SK-N-DZ (cell line): ENCODE measurements at places on chromosomes 12 and 14.
A peak's percentile ranks its signal among the peaks of the same experiment; 100 is the strongest.

DNA sequence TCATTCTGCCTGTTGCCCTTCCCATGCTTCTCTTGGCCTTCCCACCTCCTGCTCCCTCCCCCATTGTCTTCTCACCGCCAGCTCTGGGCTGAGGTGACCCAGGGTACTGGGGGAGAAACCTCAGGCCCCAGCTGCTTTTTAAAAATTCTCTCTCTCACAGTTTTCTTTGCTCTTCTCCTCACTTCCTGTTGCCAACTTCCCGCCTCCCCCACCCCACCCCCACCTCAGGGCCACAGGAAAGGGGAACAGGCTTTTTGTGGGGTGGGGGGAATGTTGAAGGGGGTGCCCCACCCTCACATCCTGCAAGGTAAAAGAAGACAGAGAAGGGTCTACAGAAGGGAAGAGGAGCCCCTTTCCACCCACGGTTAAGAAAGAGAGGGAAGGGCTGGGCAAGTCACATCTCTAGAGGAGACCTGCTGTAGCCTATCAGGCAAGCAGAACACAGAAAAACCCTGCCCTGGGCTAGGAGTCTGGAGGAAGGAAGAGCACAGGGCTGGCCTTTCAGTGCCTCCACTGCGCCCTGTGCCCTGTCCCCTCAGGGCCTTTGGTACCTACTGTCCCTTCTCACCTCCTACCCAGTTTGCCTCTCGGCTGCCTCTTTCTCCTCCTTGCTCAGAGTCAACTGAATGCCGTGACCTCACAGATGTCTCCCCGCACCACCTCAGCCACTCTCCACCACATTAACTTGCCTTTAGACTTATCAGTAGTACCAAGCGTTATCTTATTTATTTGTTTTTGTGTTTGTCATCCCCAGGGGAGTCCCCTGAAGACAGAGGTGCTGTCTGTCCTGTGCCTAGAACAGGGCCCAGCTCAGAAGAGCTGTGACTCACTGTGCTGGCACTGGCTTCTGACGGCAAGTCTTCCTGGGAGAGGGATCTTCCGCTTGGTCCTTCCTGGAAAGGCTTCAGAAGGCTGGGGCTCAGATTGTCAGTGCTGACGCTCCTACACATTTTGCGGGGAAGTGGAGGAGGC is 1.7 kb downstream of the ARHGAP9 start:
- no peak for DNase-seq

DNA sequence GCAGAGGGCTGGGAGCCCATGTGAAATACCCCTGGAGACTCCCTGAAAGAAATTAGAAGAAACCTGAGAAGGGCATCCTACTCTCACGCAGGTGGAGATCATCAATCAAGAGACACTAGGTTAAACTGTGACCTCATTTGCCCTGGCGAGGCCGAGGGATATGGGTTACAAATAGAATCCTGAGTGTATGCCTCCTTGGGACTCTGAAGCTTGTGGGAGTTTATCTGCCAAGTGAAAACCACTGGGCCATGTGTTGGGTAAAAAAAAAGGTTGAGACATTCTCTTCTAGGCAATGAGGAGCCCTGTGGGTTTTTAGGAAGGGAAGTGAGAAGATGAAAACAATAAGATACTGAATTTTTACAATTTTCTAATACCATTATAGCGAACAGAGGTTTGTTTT is 160.7 kb upstream of the ARID2 start:
- DNase-seq: no peak

GRCh38 chr12:53219956-53220693 is 11.9 kb downstream of the RARG start:
- DNase-seq: no peak

DNA sequence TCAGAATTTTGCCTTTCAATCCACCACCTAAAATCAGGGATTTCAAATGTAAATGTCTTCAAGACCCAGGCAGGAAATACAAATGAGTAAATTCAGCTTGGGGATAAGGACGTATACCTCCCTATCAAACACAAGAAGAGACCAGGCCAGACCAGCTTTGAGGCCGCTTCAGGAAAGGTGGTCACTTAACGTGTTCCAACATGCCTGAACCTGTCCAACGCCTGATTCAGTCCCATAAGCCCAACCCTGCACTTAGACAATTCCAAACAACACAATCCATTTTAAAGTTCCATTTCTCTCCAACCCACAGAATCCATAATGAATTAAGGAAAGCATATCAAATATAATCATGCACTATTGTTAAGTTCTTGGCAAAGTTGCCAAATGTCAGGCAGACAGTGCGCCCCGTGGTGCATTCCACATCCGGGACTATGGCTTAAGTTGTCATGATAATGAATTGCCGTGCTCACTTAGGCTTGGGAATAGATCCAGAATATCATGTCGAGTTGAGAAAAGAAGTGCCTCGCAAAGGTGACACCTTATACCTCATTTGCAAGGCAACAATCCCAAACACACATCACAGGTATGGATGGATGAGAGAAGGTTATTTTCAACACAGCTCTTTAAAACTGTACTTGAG is 35.5 kb downstream of the CCDC60 start:
- DNase-seq: no peak

DNA sequence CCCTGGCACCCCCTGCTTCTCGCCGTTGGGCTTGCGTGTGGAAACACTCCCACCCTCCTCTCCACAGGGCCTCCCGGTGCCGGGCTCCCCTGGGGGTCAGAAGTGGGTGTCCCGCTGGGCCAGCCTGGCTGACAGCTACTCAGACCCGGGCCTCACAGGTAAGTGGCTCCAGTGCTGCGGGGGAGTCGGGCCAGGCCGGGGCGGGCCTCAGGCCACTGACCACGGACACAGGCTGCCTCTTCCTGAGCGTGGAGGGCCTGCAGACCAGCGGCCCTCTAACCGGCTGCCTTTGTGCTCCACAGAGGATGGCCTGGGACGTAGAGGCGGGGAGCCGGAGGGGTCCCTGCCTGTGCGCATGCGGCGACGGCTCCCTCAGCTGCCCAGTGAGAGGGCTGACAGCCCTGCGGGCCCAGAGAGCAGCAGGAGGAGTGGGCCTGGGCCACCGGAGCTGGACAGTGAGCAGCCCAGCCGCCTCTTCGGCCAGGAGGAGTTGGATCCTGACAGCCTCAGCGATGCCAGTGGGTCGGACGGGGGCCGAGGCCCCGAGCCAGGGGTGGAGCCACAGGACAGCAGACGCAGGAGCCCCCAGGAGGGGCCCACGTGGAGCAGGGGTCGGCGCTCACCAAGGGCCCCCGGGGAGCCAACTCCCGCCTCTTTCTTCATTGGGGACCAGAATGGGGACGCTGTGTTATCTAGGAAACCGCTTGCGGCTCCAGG is 21.1 kb downstream of the CEP170B start:
- DNase-seq: no peak

DNA sequence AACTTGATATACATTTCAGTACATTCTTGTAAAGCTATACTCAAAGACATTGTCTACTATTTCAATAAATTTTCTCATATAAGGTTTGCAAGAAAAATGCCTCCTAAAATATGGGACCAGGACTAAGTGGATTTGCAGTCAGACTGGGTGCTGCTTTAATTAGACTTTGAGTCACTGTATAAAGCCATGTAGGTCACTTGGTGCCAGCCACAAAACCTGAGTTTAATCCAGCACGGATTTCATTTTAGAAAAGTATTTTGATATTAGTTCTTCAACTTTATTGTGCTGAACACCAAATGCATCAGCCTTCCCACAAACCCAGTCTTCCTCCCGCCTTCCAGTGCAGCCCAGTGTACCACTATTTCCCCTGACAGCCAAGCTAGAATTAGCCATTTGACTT is 9.9 kb upstream of the NID2 start:
- DNase-seq: no peak

- DNase-seq: no peak
These were observed 1.4 kb downstream of the TPH2 start for GRCh38 chr12:71940068-71940467.

DNA sequence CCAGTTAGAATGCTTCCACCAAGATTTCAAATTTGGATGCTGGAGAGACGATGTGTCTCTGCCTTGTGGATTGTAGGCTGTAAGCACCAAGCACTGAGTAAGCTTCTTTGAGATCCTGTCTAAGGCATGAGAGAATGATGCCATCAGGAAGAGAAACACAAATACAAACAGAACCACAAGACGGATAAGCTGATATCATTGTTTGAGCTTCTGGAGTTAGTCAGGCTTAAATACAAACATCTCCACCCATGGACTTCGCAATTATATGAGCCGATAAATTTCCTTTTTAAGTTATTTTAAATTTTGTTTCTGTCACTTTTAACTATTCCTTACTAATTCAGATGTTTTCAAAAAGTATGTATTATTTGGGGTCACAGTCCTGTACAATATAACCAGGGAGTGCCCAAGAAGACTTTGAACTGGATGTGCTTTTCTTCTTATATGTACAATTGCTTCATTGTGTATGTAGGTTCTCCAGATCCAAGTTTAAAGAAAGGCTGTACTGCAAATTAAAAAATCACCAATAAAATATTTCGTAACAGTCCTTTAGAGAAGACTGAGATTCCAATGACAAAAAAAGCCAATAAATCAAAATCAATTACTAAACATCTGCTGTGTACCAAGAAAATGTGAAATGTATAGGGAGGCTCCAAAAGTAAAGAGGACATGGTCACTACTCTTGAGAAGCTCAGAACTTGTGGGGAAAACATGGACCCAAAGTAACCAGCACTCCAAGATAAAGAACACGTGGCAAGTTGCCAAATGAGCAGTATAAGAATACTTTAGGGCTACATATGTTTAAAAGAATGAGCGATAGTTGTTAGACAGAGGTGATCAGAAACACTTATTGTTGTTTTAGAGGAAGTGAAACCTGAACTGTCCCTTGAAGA is 274.1 kb downstream of the ADAMTS20 start:
- no peak for DNase-seq

DNA sequence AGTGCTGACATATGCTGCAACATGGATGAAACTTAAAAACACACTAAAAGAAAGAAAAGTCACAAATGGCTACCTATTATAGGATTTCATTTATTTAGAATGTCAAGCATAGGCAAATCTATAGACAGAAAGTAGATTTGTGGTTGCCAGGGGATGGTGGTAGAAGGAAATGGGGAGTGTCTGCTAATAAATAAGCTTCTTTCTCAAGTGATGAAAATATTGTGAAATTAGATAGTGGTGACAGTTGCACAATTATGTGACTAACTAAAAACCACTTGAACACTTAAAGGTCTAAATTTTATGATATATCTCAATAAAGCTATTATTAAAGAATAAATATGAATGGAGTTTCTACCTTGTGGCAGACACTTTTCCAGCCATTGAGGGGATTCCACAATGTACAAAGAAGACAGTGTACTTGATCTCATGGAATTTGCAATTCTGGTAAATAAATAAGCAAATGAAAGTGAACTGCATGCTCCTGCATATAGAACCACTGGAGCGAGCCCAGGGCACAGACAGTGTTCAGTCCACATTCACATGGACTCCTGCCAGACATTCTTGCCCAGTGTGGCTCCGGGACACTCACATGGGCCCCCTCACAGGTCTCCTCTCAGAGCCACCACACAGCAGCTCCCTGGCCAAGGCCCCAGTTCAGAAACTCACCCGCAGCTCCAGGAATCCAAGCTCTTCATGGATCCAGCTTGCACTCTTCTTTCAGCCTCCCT is 107.1 kb upstream of the ARID2 start:
- DNase-seq: no peak

- no peak for DNase-seq
These were observed 111.5 kb downstream of the PAX9 start for GRCh38 chr14:36773136-36773540.

GRCh38 chr12:53340398-53340797 is 4.2 kb upstream of the SP7 start:
- DNase-seq: no peak

DNA sequence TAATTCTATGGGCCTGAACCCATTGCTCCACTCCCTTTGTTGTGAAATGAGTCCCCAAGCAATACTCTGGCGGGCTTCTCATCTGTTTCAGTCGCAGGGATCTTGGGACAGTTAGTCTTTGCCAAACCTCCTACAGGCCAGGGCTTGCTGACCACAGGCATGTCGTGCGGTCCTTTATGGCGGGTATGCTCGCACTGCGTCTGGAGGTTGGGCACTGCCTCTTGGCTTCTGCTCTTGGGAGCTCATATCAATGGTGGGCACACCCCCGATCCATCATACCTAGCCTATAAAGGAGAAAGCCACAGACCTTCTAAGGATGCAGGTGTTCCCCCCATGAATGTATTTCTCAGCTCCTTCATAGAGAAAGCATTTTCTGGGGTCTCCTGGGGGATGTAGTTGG is 99.3 kb downstream of the AACS start:
- DNase-seq: no peak

GRCh38 chr12:55972042-55972441 is 1.8 kb upstream of the RAB5B start:
- DNase-seq: no peak

DNA sequence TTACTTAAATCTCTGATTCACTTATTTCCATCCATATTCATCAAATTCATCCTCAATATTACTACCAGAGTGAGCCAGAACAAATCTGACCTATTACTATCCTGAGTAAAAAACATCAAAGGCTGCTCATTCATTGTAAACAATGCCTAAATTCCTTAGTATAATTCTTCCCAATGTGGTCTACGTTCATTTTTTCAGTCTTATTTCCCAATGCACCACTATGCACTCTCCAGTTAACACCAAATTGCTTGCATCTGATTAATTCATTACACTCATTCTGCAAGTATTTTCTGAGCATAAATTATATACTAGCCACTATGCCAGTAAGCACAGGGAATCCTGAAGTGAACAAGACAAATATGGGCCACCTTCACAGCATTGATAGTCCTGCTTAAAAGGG is 110.0 kb downstream of the EPS8 start:
- DNase-seq: no peak

DNA sequence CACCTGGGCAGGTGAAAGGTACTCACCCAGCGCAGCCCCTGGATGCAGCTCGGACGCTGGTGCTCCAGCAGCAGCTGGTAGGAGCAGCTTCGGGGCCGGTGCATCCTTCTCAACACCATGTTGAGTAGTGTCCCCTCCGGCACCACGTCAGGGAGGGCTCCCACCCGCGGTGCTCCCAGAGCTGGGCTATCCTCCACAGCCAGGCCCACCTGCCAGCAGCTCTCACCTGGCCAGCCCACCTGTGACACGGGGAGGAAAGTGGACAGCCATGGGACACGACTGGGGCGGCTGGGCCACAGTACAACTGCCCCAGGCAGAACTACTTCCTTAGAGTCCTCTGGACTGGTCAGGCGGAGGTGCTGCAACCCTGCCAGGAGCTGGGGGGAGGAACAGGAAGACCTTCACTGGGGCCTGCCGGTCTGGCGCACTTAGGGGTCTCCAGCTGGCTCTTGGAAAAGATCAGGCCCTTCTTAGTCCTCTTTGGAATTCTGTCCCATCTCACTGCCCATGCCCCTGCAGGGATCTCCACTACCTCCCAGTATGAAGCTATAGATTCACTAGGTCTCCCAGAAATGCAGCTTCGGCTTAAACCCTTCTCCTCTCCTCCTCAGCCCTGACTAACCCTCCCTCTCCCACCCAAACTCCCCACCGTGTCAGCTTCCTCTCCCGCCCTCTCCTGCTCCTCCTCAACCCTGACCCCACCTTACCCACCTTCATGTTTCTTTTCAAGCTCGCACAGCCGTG is 668 bp downstream of the RAPGEF3 start:
- no peak for DNase-seq

GRCh38 chr14:28767030-28767852 is 654 bp downstream of the FOXG1 start:
- DNase-seq: no peak

GRCh38 chr12:95820096-95820703 is 29.6 kb upstream of the NTN4 start:
- DNase-seq: peak; percentile 10
